ENCODE measurements at places on chromosomes 6 and 20.

GRCh38 chr6:139708337-139709199 is 334.1 kb upstream of the CITED2 start:
- DNase-seq: no peak

GRCh38 chr6:129481706-129482105 is 228.3 kb downstream of the ARHGAP18 start:
- no peak for DNase-seq

DNA sequence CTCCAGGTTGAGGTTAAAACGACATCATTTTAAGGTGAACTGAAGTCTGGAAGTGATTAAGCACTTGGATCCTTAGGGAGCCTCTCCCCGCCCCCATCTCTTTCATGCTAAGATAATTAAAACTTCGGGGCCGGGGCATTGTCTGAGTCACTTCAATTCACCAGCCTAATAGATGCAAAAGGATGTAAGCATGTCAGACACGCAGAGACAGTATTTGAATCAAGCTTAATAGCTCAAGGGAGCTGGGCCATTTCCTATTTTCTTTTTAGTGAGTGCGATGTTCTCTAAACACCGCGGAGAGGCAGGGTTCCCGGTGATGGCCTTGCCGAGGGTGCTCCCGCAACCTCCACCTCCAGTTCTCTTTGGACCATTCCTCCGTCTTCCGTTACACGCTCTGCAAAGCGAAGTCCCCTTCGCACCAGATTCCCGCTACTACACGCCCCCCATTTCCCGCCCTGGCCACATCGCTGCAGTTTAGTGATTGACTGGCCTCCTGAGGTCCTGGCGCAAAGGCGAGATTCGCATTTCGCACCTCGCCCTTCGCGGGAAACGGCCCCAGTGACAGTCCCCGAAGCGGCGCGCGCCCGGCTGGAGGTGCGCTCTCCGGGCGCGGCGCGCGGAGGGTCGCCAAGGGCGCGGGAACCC is 516 bp upstream of the IRF4 start:
- DNase-seq: no peak

- no peak for DNase-seq
These were observed 238.1 kb downstream of the RNGTT start for GRCh38 chr6:88725111-88725975.

DNA sequence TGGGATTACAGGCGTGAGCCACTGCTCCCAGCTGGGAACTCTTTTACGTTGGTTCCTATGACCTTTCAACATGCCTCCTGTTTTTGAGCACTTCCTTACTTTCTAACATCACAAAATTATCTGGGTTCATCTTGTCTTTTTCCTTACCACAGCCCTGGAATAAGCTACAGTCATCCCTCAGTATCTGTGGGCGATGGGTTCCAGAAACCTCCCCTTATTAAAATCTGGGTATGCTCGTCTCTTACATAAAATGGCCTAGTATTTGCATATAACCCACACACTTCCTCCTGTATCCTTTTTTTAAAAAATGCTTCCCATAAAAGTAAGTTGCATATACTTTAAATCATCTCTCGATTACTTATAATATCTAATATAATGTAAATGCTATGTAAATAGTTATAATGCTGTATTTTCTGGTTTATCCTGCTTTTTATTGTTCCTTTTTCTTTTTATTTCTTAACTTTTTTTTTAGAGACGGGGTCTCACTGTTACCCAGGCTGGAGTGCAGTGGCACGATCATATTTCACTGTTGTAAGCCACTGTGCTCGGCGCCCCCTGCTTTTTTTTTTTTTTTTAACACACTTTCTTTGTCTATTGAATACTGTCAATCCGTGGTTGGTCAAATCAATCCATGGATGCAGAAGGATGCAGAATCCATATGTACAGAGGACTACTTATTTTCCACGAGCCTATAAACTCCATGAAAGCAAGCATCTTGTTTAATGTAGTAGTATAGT is 9.2 kb downstream of the RPF2 start:
- DNase-seq: no peak

DNA sequence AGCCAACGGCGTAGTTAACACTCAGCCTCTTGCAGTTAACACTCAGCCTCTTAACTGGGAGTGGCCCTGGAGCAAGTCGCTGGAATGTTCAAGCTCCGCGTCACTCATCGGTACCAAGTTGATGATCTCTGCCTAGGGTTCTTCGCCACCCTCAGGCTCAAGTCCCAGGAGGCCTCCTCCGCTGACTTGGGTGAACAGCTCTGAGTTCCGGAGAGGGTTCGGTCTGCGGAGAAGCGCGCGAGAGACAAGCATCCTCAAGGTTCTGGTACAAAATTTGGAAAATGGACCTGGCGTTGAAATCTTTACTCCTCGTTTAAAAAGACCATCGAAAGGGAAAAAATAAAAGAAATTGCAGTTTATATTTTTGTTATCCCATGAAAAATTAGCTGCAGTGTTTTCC is 876 bp upstream of the DSP start:
- DNase-seq: no peak

GRCh38 chr6:157943249-157943963 is 38.3 kb upstream of the SYNJ2 start:
- no peak for DNase-seq

DNA sequence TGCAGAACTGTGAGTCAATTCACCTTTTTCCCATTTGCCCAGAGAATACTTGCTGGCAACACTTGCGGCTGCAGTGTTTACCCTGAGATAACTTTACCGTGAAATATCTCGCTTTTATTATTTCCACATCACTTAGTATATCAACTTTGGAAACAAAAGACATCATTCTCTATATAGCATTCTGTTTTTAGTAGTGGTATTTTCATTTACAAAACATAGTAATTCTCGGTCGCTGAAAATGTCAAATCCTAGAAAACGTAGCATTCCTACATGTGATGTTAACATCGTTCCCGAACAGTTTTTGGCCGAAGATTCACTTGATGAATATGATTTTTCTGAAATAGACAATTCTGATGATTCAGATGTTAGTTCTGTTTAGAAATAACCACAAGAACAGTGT is 52.0 kb downstream of the NHLRC1 start:
- DNase-seq: no peak

GRCh38 chr20:47684306-47685080 is 100.8 kb downstream of the SULF2 start:
- no peak for DNase-seq

DNA sequence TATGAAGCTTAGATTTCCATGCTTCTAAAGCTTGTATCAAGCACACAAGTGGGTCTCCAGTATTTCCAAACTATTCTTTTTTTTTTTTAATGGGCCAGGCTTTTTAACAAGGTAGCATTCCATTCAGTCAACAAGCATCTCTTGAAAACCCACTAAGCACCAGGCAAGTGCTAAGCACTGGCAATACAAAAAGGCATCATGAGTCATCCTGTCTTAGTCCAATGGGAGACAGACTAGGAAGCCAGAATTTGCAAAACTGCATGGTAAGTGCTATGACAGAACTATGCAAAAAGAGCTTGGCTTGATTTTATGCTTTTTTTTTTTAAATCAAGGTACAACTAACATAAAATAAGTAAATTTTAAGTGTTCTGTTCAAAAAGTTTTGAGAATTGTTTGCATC is 109.3 kb upstream of the DST start:
- no peak for DNase-seq

DNA sequence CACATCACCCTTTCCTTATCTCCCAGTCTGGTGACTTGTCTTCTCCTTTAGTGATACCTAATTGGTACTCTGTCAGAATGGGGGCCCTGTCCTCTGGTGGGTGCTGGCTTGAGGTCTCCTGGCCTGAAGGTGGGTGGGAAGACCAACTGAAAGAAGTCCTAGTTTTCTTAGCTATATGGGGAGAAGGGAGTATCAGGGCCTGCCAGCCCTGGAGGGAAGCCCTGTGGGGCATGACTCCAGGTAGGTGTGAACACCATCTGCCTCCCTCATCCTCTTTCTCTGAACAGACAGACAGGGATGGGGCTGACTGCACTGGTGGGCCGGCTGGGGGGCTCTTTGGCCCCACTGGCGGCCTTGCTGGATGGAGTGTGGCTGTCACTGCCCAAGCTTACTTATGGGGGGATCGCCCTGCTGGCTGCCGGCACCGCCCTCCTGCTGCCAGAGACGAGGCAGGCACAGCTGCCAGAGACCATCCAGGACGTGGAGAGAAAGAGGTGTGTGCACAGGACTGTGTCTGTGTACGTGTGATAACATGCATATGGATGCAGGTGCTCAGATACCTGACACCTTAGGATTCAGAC is 4.8 kb downstream of the CRIP3 start:
- DNase-seq: no peak

- no peak for DNase-seq
These were observed 3.5 kb downstream of the C6orf132 start for GRCh38 chr6:42138630-42139619.
